ENCODE measurements at places on chromosomes 13 and 19.
A peak's percentile ranks its signal among the peaks of the same experiment; 100 is the strongest.

DNA sequence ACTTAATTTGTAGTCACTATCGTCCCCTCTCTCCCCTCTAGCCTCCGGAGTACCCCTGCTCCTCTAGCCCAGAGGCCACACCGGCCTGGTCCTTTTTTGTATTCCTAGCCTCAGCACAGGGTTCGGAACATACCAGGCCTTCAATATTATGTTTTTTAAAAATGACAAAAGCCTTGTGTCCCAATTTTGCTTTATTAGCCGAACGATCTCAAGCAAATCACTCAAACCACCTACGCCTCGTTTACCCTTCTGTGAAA lies 463 bp upstream of the POMP start:
- no peak for DNase-seq

DNA sequence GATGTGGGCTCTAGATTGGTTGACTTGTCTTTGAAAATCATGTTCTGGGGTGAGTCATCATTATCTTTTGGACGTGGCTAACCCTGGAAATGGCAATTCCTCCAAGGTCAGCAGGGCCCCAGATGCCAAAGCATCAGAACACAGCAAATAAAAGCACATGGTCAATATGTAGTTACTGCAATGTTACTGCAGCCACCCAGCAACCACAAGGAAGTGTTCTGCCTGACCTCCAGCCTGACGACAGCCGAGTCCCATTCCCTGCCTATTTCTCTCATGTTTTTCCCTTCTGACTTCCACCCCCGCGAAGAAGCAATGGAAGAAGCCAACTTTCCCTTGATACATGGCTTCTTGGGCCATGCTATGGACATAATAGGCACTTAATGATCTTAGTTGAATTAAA lies 577.9 kb downstream of the IRS2 start:
- DNase-seq, result no peak

- DNase-seq, result no peak
Observed at GRCh38 chr19:55930996-55931515, 1.1 kb downstream of the NLRP13 start.

DNA sequence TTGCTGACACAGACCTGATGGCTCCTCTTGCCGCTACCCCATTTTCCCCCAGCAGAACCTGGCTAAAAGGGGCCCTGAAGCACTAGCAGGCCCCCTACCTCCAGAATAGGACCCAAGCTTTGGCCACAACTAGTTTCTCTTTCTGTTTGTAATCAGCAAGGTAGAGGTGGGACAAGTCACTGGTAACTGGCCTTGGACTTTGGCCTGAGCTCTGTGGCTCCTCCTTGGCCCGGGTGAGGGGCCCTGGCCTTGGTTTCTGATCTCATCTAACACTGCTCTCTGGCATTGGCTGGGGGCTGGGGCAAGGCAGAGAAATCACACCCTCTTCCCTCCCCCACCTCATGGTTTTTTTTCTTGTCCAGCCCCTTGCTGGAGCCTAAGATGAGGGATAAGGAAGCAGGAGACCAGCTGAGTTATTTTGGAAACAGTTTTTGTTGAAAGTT lies 2.1 kb downstream of the CALM3 start:
- no peak for DNase-seq

- DNase-seq, result peak; percentile 19
Observed at GRCh38 chr19:45640849-45641273, 1.7 kb upstream of the EML2 start.

GRCh38 chr13:114174529-114174961 lies 4.5 kb upstream of the CFAP97D2 start:
- DNase-seq, result no peak

- no peak for DNase-seq
Observed at GRCh38 chr19:5914946-5915781, 1.1 kb downstream of the CAPS start.

- DNase-seq, result no peak
Observed at GRCh38 chr19:7787141-7787540, 24.1 kb downstream of the CLEC4M start.

DNA sequence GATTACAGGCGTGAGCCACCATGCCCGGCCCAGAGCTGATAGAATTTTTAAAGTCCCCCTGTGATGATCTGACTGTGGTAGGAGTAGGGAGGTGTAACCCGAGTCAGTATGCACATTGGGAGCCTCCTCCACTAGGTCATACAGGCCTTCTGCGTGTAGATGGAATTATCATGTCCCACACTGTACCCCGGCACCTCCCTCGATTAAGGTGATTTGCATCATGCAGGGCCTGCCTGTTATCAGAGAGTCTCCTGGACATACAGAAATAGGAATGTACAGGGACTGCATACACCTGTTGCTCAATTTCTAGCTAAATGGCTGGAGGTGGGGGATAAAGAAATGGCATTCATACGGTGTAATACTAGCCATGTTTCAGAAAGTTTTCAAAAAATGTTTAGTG lies 922 bp upstream of the ERVK3-1 start:
- no peak for DNase-seq

DNA sequence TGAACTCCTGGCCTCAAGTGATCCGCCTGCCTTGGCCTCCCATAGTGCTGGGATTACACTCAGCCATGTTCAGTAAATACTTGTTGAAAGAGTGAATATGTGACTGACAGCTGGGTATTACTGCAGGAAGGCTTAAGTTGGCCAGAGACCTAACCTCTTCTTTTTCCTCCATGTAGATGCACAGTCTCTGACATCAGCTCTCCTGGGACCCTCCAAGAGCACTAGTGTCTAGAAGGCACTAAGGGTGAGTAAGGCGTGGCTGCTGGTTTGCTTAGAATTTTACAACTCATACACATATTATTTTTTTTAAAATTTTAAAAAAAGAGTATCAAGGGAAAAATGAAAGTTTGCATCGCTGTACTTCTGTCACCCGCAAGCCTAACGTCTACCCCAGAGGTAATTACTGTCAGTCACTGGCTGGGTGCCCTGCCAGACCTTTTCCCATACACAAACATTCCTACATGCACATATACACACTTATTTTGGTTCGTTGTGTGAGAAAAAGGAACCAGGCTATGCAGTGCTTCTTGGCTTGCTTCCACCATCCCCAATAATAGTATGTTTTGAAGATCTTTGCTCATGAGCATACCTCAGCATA lies 122.0 kb downstream of the SIPA1L3 start:
- no peak for DNase-seq

- DNase-seq, result no peak
Observed at GRCh38 chr19:51127755-51128154, 3.0 kb downstream of the SIGLEC9 start.

DNA sequence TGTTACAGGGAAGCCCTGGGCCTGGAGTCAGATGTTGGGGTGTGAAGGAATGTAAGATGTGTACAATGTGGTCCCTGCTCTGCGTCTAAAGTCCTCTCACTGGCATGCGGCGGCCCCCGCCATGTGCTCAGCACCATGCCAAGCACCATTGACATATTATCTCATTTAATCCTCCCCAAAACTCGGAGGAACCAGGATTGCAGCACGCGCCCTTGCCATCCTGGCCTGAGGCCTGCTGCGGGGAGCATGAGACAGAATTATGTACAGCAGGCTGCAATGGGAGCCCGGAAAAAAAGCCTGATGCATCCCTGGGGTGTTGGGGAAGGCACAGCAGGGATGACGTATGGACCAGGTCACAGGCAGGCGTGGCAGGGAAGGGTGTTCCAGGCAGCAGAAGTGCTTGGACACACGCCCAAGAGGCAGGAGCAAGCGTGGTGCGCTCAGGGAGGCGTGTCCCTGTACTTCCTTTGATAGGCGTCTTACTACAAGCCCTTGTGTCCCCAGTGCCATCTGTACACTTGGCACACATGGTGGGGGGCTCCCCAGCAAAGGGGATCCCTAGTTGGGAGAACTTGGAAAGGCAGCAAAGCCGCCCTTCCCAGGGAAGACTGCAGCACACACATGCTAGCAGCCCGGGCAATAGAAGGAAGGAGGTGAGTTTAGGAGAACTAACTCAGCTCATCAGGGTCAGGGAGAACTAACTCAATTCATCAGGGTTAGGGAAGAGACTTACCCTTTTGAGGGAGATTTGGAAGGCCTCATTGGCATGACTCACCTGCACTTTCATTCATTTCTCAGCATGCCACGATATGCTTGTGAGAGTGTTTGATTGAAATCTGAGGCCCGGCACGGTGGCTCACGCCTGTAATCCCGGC lies 3.4 kb downstream of the EVI5L start:
- DNase-seq, result no peak

- DNase-seq, result no peak
Observed at GRCh38 chr19:41296433-41296871, 13.5 kb upstream of the CCDC97 start.

- DNase-seq, result no peak
Observed at GRCh38 chr19:16677055-16677454, 16.1 kb downstream of the TMEM38A start.
